ENCODE measurements at places on chromosomes 5 and 9. TPM values are rescaled to one million over a fixed set of nuclear protein-coding genes. Genes with fewer than 3 reads are reported as not detected.

The BAG1 gene
- total RNA-seq: 56.3 TPM

The CD274 gene
- total RNA-seq: 12.4 TPM

The RANBP6 gene
- total RNA-seq: 23.3 TPM

The SLC12A2 gene
- total RNA-seq: 14.6 TPM

The BRD3 gene
- total RNA-seq: 26.0 TPM

The SH3TC2 gene
- total RNA-seq: not detected

The PCDHB8 gene
- total RNA-seq: not detected

The CNTNAP3B gene
- total RNA-seq: not detected

All from activated CD4-positive, alpha-beta memory T cell treated with anti-CD3 and anti-CD28 coated beads, Interleukin-2, amount 10 ng/mL, durations not matched to agents 7 days and 5 days (primary cell).